ENCODE measurements at places on chromosomes 7 and 10.

DNA sequence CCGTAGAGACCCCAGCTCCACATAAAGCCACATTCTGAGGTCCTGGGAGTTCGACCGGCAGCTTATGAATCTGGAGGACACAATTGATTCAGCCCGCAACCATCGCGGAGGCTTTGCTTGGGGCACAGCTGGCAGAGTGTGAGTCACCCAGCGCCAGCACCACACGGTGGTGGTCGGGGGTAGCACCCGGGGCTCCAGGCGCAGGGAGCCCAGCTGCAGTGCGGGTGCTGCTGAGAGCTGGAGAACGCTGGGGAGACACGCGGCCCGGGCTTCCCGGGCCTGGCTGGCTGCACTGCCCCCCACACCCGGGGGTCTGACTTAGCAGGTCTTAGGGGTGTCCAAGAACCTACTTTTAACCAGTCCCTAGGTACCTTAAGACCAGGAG, 87.9 kb downstream of the PAXIP1 start:
- DNase-seq: peak; percentile 53

DNA sequence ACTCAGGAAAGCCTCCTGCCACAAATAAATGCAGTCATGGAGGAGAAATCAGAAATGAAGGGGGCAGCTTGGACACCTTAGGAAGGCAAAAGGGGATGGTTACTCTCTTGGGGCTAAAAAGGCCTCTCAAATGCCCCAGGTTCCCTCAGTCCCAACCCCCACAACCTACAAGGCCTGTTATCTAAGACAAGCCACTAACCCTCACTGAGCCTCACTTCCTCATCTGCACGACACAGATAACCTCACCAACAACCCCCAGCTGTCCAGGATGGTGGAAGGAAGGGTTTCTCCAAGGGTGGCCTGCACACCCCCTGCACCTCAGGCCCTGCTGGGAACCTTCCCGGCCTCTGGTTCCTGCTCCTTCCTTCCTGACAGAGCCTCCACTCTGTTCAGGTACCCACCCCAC, 29.2 kb downstream of the SORBS1 start:
- DNase-seq: no peak

GRCh38 chr10:131727560-131727959, 173.2 kb upstream of the PPP2R2D start:
- no peak for DNase-seq

DNA sequence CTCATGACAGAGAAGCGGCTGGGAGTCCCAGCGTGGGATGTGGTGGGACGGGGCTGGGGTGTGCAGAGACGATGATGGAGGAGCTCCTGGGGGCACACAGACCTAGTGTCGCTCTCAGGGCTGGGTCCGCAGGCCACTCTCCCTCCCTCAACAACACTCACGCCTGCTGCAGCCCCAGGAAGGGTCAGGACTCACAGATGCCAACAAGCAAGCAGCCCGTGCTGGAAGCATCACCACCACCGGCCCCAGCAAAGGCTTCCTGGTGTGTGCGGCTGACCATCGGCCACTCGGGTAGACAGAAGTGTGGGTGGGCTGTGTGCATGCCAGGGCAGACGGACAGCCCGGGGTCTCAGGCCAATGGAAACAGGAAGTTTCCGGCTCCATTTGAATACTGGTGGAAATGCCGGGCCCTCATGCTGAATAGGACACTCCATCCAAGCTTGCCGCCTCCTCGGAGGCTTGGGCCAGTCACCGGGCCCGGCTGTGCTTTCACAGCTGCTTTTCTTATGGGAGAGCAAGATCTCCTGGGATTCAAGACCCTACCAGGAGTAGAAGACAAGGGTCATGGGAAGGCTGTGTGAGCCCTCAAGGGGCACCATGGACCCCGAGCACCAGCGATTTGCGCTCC, 178.1 kb downstream of the ELFN1 start:
- DNase-seq: no peak

DNA sequence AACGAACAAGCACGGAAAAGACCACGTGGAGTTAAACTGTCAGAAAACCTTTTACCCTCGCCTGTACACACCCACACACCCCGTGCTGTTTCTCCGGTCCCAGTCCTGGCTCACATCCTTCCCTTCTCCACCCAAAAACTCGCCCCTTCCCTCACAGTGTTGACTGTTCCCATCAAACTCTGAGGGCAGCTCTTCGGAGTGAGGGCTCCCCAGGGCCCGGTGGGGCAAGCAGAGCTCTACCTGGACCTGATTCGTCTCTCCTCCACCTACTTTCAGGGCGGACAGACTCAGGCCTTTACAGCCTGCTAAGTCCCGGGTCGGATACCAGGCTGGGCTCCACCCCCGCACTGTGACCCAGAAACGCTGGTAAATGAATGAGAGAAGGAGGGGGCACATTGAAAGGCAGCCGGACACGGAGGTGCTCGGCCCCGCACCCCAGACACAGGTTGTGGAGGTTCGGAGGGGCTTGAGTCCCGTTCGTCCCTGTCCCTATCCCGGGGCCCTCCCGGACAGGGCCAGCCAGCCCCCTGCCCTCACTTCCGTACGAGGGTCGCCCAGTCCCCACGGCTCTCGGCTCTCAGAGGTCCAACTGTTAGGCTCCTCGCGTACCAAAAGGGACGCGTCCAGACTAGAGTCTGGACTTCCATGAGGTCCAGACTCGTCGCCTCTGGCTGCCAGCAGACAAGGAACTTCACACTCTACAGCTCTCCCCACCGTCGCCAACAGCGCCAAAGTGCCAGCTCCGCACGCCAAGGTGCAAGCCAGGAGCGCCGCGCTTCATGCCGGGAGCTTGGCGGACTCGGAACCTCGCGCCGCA, 31.7 kb upstream of the ASL start:
- peak; percentile 67 for DNase-seq

All from brain (organoid and tissue), 16 donors.